ENCODE measurements at places on chromosomes 7 and 10.

GRCh38 chr7:134767520-134768168, 11.8 kb upstream of the CALD1 start:
- DNase-seq = no peak

- peak; percentile 9 for DNase-seq
Observed at GRCh38 chr10:33746836-33747268, 412.4 kb upstream of the NRP1 start.

GRCh38 chr10:20396205-20396604, 500.9 kb downstream of the NEBL start:
- DNase-seq = no peak

GRCh38 chr10:11875494-11876281, 52.5 kb downstream of the PROSER2 start:
- DNase-seq = peak; percentile 96

DNA sequence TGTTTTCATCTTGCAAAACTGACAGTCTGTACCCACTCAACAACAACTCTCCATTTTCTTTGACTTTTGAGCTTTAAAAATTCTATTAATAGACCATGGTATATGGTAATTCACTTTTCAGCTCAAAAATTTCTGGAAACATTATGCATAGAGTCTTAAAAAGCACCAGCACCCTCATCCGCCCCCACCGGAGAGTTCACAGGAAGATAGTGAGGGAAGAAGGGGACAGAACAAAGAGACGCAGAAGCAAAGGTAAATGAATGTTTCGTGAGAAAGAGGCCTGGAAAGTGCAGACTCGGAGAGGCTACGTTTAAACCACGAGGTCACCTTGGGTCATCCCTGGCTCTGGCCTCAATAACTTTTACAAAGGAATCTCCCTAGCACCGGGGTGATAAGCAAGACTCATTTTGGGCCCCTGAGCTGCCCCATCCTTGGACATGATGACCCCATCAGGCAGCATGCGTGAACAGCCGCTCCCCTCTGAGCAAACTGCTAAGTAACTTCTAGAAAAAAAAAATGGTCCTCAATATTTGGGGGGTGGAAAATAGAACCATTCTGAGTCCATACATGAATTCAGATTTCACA, 96.3 kb downstream of the CPXM2 start:
- no peak for DNase-seq

DNA sequence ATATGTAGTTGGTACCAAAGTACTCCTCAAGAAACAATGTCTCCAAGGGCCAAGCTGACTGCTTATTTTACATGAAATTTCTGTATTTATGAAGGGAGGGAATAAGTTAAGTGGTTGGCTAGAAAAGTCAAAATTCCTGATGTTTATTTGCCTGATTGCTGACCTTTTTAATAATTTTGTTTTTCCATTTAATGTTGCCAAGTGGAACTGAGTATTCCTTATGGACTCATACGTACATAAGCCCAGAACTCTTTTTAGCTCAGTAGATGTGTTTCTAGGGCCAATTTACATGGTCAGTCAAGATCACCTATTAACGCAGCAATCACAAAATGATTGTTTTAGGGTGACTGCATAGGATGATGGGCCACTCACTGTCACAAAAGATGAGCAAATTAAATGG, 78.3 kb upstream of the FZD8 start:
- DNase-seq = no peak

DNA sequence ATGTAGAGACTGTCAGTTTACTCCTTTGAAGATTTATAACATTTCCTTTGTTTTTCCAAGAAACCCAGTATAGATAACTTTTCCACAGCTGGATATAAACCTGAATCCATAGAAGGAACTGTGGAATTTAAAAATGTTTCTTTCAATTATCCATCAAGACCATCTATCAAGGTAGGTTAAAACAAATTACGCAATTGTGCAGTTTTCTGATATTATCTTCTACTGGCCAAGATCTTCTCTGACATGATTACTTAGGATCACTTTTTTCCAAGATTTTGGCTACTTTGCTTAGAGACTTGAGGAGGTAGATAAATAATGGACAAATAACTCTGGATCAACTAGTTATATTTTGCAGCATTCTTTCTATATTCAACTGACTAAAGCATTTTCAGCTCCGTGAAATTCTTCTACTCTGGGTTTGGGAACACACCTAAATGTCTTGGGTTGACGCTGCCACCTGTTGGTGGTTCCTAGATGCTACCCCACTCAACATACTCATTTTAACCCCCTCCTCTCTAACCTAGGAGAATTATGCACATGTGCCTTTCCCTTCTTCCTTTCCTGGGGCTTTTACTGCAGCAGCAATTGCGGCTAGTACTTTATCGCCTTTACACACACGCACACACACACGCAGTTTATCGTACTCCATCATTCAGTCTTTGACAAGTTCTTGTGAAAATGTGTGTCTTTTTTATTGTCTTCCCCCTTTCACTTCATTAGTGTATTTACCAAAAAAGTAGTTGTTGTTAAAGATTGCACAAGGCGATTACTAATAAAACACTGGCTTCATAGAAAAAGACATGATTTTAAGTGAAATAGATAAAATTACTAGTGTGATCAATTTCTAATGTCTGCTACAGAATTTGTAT, 32.7 kb downstream of the ABCB5 start:
- DNase-seq = peak; percentile 49

DNA sequence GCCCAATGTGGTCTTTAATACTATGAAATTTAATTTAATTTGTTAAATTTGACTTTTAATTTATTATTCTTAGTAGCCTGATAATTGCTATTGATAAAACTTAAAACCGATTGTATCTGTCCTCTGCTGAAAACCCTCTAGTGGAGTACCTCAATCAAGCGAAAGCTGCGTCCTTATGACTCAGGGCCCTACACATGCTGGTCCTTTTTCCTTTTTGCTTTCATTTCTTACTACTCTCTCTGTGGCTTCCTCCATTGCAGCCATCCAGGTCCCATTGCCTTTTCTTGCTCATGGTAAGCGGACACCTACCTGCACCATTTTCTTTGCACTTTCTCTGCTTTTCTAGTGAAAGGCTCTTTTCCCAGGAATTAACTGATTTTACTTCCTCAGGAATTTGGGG, 301.1 kb downstream of the INHBA start:
- DNase-seq = no peak

GRCh38 chr10:117546581-117547015, 4.1 kb downstream of the EMX2 start:
- DNase-seq = no peak

DNA sequence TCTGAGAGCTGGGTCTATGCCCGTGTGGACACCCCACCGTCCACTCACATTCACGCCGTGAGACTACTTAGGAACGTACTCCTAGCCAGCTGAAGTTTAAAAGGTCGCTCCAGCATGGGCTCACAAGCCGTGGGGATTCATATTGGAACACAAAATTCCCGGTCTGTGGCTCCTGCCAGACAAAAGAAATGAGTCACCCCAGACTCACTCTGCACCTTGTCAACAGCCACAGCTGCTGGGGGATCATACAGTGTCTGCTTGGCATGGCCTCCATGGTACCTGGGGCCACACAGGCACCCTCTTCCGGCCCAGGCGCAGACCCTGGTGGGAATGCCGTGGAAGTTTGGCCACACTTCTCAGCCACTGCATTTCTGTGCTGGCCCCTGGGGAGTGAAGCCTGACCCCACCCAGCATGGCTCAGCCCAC, 228.4 kb downstream of the DNAJB6 start:
- no peak for DNase-seq

- DNase-seq = no peak
Observed at GRCh38 chr7:127809261-127809702, 157.3 kb downstream of the SND1 start.

GRCh38 chr7:43278088-43278644, 165.7 kb downstream of the HECW1 start:
- DNase-seq = no peak

DNA sequence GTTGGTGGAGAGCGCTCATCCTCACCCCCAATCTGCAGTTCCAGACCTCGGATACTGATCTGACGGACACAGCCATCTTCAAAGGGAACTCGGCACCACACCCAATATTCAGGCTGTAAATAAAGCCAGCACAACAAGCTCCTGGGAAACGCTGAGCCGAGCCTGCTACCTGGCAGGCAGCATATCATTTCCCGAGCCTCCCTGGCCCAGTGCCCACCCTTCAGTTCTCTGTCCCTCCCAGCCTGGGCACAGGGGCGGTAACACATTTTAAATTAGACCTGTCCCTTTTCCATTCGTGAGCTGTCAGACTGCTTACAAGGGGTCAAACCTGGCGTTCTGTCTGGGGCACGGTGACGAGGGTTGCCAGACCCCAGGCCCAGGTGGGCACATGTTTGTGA, 250.5 kb downstream of the ARHGAP12 start:
- DNase-seq = no peak

GRCh38 chr7:193481-194251, 1.3 kb downstream of the FAM20C start:
- no peak for DNase-seq

DNA sequence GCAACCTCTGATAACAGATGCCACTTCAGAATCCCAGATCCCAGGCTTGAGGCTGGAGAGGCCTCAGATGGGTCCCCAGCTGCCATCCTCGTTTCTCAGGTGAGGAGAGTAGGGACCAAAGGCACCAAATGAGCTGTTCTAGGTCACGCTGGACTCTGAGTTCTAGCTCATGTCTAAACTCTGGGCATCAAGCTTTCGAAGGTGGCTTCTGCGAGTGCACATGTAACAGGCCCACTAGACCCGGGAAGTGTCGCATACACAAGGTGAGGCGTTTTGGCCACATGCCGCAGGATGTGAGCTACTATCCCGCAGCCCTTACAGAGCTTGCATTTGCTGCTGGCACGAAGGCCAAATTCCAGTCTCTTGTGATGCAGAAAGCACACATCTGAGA, 355.1 kb upstream of the SHH start:
- no peak for DNase-seq

DNA sequence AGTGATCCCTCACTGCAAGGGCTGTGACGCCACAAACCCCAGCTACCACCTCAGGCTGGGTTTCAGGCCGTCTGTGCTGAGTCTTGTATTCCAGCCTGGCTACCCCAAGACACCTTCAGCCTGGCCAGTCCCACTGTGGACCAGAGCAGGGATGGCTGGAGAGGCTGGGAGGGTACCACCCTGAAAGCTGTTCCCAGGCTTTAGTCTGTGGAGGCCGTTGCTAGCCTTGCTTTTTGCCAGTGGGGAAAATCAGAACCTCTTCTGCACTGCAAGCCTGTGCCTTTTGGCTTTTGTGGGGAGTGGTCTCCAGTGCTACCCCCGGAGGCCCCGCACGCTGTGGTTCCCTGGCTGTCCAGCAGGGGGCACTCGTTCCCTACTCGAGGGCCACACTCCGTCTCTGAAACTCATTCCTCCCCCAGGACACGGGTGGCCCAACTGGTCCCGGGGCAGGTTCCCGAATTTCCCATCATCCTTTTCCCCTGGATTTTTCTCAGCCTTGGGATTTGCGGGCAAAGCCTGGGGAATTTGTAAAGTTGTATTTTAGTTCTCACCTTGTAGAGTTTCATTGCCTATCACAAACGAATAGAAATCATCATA, 128.4 kb upstream of the BTBD16 start:
- DNase-seq = no peak

DNA sequence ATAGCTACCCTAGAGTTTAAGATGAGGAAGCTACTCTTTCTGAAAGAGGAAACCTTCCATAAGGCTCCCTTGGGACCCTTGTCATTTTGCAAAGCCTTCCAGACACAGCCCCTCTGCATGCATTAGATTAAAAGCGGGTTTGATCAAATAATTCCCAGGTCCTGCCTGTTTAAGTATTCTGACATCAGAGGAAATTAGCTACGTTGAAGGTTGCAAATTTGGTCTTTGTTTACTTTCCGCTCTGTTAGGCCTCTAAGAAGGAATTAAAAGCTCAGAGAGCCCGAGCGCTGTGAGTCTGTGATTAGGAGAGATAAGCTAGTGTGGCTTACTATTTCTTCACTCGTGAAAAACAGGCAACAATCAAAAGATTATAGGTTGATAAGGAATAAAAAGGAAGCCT, 1.4 kb upstream of the THSD7A start:
- DNase-seq = no peak

DNA sequence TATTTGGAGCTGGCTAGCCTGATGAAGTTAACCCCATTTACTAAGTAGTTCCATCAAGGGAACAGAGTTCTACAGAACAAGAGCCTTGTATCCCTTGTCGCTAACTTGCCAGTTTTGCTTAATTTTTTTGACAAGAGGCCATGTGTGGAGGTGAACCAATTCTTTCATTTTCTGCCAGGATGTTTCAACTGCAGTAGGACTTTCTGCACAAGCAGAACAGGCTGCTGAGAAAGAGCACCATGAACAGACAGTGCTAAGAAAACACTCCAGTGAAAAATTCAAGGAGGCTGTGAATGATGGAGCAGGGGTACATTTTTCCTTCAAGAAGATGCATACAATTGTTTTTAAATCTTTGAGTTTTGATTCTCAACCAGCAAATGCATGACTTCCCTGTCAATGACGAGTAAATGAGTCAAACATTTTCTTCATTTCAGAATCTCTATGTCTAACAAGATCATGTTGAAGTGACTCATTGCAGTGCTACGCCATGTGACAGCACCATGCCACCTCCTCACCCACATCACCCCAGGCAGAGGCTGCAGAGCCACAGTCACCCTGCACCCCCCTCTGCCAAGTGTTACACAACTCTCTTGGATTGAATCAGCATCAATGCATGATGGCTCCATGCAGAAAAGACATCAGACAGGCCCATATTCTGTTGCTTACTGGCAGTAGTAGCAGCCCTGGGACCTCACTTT, 193.1 kb downstream of the COBL start:
- DNase-seq = peak; percentile 66

GRCh38 chr7:103127006-103127405, 21.9 kb downstream of the NAPEPLD start:
- no peak for DNase-seq

- DNase-seq = no peak
Observed at GRCh38 chr10:71398976-71399375, 2.3 kb downstream of the CDH23 start.

GRCh38 chr7:157671358-157672255, 334.8 kb downstream of the DNAJB6 start:
- DNase-seq = no peak

- DNase-seq = no peak
Observed at GRCh38 chr10:2920168-2920567, 147.2 kb upstream of the PFKP start.

- no peak for DNase-seq
Observed at GRCh38 chr7:1114088-1114487, 26.2 kb downstream of the GPER1 start.

GRCh38 chr10:86976362-86977056, 8.2 kb downstream of the ADIRF start:
- DNase-seq = no peak

DNA sequence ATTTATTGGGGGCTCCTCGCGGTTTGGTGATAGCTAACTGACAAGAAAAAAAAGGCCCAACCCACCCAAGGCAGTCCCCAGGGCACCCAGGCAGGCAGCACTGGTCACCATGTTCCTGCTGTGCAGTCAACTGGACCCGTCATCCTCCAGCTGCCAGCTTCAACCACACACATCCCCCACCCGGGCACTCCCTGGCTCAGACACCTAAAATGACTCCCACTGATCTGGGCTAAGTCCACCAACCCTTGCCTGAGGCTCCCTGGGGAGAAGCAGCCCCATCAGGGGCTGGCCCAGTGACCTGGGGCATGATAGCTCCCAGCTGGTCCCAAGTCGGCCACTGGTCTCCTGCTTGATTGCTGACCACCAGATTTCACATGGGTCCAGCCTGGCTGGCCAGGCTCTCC, 161.8 kb downstream of the NRF1 start:
- DNase-seq = no peak
